ENCODE measurements at places on chromosomes 7 and 10.

- peaks cover 5% of the 10 kb centered on the region for H3K4me1 ChIP-seq
- no peak overlapping the region for H3K4me3 ChIP-seq
- no peak overlapping the region for H3K27ac ChIP-seq
- H3K27me3 ChIP-seq: no peaks in the 10 kb centered on the region
- no peak for DNase-seq
Measured at GRCh38 chr7:106015381-106016218, 52.5 kb downstream of the CDHR3 start.

DNA sequence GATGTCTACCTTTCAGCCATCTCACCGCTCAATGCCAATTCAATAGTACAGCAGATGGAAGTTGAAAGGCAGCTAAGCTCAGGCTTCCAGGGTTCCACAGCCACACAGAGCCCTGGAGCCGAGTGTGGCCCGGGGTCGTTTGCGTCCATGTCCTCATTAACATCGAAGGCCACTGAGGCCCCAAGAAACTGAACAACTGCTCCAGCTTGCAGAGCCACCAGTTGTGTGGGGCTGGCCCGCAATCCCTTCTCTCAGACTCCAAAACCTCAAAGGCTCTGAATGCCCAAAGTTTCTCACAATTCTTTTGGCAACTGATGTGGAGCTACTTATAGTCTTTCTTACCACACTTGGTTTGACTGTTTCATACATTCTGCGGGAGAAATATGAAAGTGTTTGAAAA lies 31.1 kb downstream of the NOD1 start:
- DNase-seq: no peak
- no peak overlapping the region for H3K4me3 ChIP-seq
- H3K4me1 ChIP-seq: peaks cover 5% of the 10 kb centered on the region
- no peak overlapping the region for H3K27ac ChIP-seq
- H3K27me3 ChIP-seq: no peaks in the 10 kb centered on the region

DNA sequence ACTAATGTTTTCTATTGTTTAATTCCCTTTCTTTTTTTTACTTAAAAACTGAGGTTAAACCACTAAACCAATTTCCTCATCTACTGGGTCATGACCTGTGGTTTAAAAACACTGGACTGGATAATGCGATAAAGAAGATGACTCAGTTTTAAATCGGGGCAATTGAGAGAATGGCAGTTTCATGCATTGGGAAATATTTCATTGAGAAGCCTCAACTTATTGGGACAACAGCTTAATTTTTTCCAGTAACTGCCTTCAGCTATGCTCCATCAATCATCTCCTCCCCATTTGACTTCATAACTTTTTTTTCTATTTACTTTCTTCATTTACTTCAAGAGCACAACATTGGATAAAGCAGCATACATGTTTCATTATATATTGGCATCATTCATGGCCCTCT lies 61.8 kb upstream of the MET start:
- no peak overlapping the region for H3K4me3 ChIP-seq
- no peaks in the 10 kb centered on the region for H3K27me3 ChIP-seq
- DNase-seq: no peak
- no peak overlapping the region for H3K27ac ChIP-seq
- H3K36me3 ChIP-seq: no peaks in the 10 kb centered on the region
- H3K4me1 ChIP-seq: no peaks in the 10 kb centered on the region

DNA sequence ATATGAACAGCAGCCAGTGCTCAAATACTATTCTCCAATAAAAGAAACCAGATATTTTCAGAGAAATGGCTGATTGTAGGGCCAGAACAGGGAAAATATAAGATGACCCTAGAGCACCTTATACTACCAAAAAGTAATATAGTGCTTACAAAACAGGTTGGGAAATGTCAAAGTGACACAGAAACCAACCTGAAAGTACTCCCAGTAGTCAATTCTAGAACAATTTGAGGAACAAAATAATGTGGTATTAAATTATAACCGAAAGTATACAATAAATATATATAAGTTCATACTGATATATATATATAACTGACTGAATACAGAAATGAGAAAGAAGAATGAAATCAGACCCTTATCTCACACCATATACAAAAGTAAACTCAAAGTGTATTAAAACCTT lies 657.2 kb upstream of the PHF14 start:
- H3K27me3 ChIP-seq: no peaks in the 10 kb centered on the region
- no peaks in the 10 kb centered on the region for H3K36me3 ChIP-seq
- no peak overlapping the region for H3K27ac ChIP-seq

GRCh38 chr7:33678569-33679335 lies 226.6 kb upstream of the BMPER start:
- no peak overlapping the region for H3K27ac ChIP-seq
- no peaks in the 10 kb centered on the region for H3K4me1 ChIP-seq
- H3K27me3 ChIP-seq: no peaks in the 10 kb centered on the region
- no peak overlapping the region for H3K4me3 ChIP-seq
- H3K36me3 ChIP-seq: no peaks in the 10 kb centered on the region

- no peaks in the 10 kb centered on the region for H3K36me3 ChIP-seq
- no peaks in the 10 kb centered on the region for H3K27me3 ChIP-seq
- H3K4me1 ChIP-seq: peaks cover 19% of the 10 kb centered on the region
- H3K4me3 ChIP-seq: no peak overlapping the region
Measured at GRCh38 chr10:86862786-86863483, 94.5 kb downstream of the MMRN2 start.

DNA sequence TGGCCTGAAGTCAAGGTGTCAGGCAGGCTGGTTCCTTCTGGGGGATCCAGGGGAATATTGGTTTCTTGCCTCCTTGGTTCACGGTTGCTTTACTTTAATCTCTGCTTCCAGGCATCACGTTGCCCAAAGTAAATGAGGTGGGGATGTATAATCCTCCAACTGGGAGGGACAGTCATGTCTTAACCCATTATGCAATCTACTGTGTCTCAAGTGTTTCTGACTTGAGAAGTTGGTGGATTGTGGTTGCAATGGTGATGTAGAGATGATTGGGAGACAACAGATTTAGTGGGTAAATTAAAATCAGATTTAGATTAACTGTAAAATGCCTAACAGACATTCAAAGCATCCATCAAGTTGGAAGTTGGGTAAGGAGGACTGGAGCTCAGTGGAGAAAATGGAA lies 32.7 kb downstream of the TBXAS1 start:
- no peak for DNase-seq
- peaks cover 16% of the 10 kb centered on the region for H3K4me1 ChIP-seq
- H3K27ac ChIP-seq: no peak overlapping the region
- H3K27me3 ChIP-seq: no peaks in the 10 kb centered on the region
- H3K4me3 ChIP-seq: no peak overlapping the region
